Amniotic epithelial cell (primary cell): ENCODE measurements at places on chromosomes 2 and 18.

- DNase-seq: no peak
Measured at GRCh38 chr2:69162057-69162456, 149.1 kb downstream of the ANTXR1 start.

GRCh38 chr2:29923110-29923721, 1.8 kb upstream of the ALK start:
- DNase-seq: peak; percentile 42

DNA sequence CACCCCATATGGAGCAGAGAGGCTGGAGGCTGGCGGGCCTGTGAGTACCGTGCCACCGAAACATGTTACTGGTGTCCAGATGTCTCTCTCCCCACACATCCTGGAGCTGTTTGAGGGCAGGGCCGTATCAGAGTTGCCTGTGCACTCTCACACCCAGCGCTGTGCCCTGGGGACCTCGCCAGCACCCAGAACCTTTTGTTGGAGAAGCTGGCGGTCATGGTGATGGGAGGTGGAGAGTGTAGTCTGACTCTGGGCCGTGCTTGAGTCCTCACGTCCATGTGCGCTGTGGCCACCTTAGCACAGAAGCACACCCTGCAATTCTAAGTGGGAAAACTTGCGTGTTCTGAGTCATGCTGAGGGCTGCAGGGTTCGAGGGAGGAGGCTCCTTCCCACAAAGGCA, 259.2 kb downstream of the NDUFA10 start:
- DNase-seq: no peak

DNA sequence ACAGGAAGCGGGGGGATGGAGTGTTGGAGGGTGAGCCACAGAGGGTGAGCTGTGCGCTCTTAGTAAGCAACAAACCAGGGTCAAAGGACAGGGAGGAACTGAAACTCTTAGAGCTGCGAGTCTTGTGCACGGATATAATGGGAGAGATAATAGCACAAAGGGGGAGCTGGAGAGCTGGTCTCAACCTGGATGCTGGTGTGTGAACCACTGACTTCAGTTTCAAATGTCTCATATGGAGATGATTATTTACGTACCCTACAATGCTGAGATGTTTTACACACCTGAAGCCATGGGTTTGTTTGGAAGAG, 35.9 kb downstream of the PTGR3 start:
- DNase-seq: peak; percentile 8

DNA sequence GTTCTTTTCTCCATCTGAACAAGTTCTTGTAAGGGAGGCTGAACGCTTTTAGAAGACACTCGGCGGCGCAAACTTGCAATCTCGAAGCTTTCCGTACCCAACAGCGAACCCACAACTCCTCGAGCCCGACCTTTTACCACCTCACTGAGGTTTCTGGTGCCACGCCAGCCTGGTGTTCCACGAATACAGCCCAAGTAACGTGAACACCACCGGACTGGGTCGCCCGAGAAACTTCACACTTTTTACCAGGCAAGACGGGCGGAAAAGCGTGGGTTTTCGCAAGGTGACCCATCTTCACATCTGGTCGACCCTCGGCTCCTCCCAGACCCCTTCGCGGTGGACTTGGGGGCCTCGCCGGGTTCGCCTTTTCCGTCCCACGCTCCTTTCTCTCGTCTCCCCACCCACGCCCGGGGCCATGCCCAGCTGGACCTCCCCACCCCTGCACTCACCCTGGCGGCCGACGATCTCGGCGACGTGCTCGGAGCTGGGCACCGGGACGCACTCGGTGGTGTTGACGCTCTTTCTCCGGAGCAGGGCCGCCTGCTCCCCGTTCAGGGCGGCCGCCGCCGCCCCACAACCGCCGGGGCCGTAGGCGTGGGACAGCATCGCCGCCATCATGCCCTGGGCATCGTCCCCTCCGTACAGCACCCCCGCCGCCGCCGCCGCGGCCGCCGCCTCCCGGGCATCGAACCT, 1.2 kb downstream of the MEX3C start:
- peak; percentile 26 for DNase-seq

DNA sequence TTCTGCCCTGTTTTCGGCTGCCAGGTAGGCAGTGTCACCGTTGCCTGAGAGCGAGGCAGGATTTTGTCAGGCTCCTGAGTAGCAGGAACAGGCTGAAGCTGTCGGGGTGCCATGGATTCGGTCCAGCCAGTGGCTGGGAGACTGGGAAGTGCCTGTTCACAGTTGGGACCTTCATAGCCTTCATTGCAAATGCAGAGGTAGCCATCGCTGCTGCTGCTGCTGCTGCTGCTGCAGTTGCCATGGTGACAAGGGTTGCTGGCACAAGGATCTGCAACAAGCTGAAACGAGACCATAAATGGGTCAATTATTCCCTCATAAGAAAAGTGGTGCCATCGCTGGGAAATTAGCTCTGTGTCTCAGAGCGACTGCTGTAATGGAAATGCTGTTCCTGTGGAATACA, 122.7 kb downstream of the DNER start:
- DNase-seq: no peak

GRCh38 chr18:8215741-8216140, 393.5 kb upstream of the RAB12 start:
- no peak for DNase-seq

- peak; percentile 26 for DNase-seq
Measured at GRCh38 chr18:49459404-49460171, 857 bp downstream of the DYM start.

DNA sequence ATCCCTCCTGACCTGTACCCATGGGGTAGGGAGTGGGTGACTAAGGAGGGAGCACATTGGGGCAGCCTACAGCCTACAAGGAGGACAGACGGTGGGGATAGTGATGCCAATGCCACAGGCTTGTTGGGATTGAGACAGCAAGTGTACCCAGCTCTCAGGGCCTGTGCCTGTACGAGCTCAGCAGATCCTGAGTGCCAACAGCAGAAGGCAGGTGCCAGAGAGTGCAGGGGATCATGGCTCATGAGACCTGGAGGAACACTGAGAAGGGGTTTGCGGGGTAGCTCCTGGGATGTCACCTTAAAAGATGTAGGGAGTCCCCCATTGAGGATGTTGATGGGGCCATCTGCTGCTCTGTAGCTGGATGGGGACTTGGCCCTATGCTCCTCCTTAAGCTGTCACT, 10.3 kb upstream of the SNED1 start:
- peak; percentile 16 for DNase-seq

- peak; percentile 22 for DNase-seq
Measured at GRCh38 chr2:33477473-33478468, 1.3 kb downstream of the RASGRP3 start.

- DNase-seq: peak; percentile 52
Measured at GRCh38 chr18:9103376-9103873, 926 bp downstream of the NDUFV2 start.

DNA sequence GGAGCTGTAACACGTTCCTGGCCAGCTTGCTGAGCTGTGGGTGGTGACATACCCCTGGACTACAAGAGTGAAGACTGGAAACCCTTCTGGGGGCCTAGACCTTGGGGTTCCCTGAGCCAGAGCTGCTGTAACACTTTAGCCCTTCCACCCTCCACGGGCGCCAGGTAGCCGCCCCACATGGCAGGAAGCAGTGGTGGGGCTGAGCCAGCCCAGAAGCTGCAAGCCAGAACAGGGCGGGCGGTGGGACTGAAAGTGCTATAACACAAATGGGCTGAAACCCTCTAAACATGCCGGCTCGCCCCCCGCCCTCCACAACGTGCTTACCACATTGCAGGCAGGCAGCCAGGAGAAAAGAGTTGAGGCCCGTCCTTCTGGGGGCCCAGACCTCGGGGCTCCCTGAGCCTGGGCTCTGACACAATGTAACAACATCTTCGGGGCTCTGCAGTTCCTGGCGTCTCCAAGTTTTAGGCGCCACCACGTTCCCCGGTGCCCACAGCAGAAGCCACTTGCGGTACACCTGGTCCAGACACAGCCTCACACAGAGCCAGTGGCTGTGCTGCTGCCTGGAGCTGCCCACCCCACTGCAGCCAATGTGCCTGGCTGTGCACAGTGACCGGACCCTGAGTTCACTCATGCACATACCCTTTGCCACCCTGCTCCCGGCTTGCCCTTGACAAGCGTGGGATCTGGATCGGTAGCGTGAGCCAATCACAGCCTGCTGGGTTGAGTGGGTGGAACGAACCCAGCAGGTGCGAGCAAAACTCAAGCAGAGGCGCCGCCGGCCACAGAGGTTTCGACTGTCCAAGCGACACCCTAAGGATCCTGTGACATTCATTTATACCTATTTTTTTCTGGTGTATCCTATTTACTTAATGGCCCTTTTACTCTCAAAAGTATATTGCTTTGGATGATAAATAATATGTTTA, 127.4 kb upstream of the FHL2 start:
- DNase-seq: no peak

GRCh38 chr2:39523308-39524044, 86.4 kb upstream of the MAP4K3 start:
- peak; percentile 99 for DNase-seq

GRCh38 chr2:187174582-187174981, 273.5 kb downstream of the CALCRL start:
- DNase-seq: no peak

DNA sequence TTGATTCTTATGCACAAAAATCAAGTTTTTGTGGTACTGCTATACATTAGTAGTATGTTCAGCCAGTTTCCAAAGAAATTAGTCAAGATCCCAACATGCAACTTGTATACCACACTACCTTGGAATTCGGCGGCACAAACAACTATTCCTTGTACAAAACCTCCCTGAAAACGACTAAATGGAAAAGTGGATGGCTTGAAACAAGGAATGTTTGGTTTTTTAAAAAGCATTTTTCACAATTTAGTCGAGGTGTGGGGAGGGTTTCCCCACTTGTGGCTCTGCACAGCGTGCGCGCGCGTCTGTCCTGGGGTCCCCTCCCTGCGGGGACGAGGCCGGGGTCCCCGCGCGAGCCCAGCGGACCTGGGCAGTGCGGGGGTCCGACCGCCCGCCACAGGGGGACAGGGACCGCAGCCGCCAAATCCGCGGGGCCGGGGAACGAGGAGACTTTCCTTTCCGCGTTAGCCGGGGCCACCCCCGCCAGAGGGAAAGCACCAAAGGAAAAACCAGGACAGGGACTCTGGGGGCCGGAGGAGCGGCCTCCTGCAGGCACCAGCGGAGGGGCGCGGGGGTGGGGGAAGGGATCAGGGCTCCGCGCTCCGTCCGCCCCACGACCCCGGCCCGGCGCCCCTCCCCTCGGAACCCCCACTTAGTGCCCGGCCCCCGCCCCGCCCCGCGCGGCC, 534 bp upstream of the SOCS6 start:
- peak; percentile 33 for DNase-seq

DNA sequence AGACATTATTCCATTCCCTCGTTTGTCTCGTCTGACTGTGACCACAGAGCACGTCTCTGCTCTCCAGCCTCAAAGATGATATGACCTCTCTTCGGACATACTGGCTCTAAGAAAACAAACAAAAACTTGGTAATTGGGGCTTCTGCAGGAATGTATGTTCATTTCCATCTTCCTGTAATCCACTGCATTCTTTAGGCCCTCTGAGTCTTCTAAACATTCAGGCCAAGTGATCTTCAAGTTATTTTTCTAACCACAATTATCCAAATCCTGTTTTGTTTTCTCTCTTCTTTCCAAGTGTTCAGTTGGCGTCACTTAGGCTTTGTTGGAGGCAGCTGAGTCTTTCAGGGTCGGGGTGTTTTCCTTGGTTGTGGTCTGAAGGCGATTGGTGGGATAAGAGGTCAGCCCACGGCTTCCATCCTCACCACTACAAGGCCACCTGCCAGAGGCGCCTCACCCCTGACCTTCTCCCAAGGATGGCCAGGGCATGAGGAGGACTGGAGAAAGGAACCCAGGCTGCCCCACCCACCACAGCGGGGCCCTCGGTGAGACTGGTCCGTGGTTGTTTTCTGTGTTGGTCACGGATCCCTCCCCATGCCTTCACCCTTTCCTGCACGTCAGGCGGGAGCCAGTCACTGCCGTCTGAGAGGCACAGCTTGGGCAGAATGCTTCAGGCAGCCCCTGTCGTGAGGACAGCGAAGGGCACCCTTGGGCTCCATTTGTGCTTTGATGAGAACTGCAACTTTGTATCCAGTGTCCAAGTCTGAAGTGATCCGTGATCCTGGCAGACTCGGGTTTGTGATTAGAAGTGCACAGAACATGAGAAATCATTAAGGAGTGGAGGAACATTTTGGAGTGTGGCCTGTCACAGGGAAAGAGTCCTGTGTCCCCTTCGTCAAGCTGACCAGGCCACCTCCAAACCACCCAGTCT, 88.6 kb upstream of the FHL2 start:
- peak; percentile 89 for DNase-seq

DNA sequence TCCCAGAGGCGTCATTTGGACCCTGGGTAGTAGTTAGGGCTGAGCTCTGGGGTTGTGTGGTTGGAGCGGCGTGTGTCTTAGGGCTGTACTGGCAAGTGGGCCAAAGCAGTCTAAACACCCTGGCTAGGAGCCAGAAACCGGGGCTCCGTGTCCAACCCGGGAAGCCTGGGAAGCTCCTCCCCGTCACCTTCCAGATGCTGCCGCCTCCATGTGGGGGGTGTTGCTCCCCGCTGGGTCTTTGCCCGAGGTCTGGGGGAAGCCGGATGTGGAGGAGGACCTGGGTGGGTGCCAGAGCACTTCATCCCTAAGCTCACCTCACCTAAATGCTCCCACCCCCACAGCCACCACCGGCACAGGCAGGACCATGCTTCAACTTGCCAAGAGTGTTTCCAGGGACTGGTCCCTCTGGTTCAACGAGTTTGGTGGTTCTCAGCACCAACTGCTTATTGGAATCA, 25.4 kb downstream of the TET3 start:
- no peak for DNase-seq

- DNase-seq: peak; percentile 98
Measured at GRCh38 chr2:102082571-102083392, 59.8 kb upstream of the IL1R1 start.

- DNase-seq: peak; percentile 4
Measured at GRCh38 chr2:138997856-138998517, 217.8 kb upstream of the NXPH2 start.

- no peak for DNase-seq
Measured at GRCh38 chr2:47554311-47554905, 151.5 kb downstream of the MSH2 start.

- peak; percentile 96 for DNase-seq
Measured at GRCh38 chr2:48738806-48739205, 16.7 kb downstream of the LHCGR start.
